ENCODE measurements at places on chromosomes 3 and 15.

GRCh38 chr3:182848906-182849305 is 55.6 kb downstream of the ATP11B start:
- DNase-seq = no peak

DNA sequence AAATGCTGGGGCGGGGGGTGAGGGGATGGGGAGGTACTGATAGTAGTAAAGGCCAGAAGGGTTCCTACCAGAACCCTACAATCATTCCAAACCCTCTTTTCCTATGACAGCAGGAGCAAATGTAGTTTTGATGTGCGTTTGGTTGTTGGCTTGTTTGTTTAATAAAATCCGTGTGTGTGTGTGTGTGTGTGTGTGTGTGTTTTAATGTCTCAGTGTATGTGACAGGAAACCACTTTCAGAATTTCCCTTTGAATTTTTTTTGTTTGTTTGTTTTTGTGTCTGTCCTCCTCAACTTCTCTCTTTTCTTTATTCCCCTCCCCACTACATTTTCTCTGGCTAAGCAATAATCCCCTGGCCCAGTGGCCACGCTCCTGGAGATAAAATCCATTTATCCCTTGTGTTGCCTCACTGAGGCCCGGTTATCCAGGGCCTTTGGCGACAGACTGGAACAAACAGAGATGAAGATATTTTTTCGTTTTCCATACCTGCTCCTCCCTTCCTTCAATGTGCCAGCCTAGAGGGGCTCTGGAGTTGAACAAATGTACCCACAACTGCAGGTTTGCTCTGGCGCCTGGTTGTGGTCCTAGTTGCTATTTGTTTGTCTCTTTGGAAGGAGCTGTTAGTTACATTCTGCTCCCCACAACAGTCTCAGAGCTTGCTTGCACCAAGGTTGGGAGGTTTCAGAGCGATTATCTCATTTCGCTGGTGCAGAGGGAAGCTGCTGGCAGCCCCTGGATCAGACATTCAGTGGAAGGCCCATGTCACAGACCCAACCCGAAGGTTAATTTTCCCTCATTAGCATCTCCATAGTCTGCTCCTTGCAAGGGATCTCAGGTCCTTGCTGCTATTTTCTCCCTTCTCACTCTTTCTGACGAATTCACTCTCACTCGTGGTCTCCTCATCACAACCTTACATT is 17.9 kb downstream of the NR2F2 start:
- no peak for DNase-seq

DNA sequence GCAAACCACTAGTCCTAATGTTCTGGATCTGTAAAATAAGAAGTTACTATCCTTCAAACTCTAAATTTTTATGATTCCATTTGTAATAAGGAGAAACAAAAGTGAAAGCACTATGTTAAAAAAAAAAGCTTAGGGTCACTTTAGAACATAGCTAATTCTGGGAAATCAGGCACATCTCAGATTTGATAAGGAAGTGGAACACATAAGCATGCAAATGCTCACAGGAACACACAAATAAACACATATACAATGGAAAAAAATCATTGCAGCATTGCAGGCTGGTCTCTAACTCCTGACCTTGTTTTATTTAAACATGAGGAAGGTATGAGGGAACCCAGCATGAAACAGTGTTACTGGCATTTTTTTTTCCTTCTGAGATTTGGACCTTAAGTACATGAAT is 63.2 kb upstream of the TNFSF10 start:
- no peak for DNase-seq

- DNase-seq = peak; percentile 15
Measured at GRCh38 chr3:57596495-57597126, 533 bp downstream of the ARF4 start.

DNA sequence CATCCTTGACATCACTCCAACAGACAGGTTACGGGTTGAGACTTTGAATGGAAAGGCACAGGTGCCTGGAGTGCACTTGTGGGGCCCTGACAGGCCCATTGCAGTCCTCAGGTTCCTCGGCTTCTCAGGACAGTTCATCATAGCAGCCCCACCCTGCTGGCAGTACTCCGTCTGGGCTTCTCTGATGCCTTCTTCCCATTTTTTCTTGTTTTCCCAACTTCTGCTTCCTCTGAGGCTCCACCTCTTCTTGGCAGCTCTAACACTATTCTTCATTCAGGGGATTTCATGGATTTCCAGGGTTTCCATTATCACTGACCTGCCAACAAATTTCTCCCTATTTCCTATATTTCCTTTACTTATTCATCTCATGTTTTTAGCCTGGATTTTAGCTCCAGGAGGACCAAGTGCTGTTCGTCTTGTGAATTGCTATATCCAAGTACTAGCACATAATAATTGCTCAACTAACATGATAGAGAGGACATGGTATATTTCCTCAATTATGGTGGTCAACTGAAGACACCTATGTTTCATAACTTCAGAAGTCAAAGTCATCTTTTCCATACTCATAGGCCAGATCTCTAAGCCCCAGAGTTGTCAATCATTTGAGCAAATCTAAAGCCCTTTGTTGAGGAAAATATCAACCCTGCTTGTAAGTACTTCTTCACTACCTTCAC is 16.2 kb downstream of the NCEH1 start:
- DNase-seq = no peak

DNA sequence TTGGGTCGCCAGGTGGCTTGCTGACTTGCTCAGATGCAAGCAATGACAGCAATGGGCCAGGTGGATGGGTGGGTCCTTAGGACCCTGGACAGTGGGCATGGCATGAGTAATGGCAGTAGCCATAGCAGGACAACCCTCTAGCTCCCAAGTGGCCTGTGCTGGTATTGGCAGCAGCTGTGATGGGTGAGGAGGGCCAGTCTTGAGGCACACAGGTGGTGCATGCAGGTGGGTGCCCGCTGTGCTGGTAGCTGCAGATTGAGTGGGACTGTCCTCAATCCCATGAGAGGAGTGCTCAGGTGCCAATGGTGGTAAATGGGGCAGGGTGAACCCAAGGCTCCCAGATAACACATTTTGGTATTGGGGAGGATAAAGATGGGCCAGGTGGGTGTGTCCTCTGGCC is 24.2 kb downstream of the AGBL1 start:
- DNase-seq = no peak

GRCh38 chr3:124283652-124284023 is 291.7 kb upstream of the ROPN1 start:
- DNase-seq = no peak

Data from cerebellar nuclear complex (tissue), 1 donor.